ENCODE measurements at places on chromosomes 2 and 18.

GRCh38 chr18:79250301-79250981 is 145.3 kb upstream of the NFATC1 start:
- peaks cover 6% of the 10 kb centered on the region for H3K4me1 ChIP-seq
- no peak overlapping the region for H3K27ac ChIP-seq
- no peaks in the 10 kb centered on the region for H3K27me3 ChIP-seq
- peaks cover 15% of the 10 kb centered on the region for H3K36me3 ChIP-seq
- no peak for DNase-seq

DNA sequence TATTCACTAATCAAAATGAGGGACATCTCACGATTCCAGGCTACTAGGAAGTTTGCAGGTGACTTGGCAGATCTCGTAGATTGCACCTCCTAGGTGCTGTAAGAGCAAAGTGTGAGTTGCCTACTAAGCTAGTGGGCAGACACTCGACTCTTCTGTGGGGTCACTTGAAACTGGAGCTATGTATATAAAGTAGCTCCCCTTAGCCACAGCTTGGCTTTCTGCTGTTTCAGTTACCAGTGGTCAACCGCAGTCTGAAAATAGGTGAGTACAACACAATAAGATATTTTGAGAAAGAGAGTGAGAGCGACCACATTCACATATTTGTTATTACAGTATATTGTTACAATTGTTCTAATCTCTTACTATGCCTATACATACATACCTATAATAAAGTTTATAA is 23.3 kb downstream of the CTAGE1 start:
- no peaks in the 10 kb centered on the region for H3K36me3 ChIP-seq
- no peak overlapping the region for H3K27ac ChIP-seq
- no peak for DNase-seq

DNA sequence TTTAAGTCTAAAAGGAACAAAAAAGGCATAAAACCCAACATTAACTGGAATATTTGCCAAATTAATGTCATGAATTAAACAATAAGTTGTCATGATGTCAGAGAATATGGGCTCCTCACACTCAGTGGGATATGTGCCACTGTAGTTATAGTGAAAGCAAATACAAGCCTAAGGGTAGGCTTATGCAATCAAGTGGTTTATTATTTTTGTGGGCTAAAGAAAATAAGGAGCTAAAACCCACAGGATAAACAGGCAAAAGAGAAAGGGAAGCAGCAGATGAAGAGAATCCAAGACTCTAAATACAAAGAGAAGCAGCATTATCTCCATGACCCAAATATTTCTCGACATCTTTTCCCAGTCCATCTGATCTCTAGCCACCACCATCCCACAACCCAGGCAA is 17.5 kb downstream of the YWHAQ start:
- no peak overlapping the region for H3K27ac ChIP-seq
- H3K36me3 ChIP-seq = no peaks in the 10 kb centered on the region
- no peaks in the 10 kb centered on the region for H3K27me3 ChIP-seq
- peaks cover 60% of the 10 kb centered on the region for H3K4me1 ChIP-seq
- no peak for DNase-seq

DNA sequence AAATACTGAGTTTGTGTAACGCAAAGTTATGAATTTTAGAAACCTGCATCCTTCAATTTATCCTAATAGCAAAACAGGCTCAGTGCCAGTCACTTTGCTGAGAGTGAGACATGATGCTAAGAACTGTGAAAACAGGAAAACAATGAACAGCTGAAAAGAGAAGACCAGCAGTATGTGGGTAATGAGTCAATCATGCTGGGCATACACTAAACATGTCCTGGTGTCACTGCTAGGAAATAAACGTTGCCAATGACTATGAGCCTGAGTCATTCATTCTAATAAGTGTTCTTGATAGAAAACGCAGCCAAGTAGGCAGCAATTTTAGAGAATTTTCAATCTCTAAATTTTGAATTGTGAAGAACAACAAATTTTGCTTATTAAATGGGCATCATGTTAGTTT is 237.3 kb downstream of the GALR1 start:
- no peak overlapping the region for H3K27ac ChIP-seq
- no peak overlapping the region for H3K4me3 ChIP-seq
- no peaks in the 10 kb centered on the region for H3K4me1 ChIP-seq
- no peak for DNase-seq

DNA sequence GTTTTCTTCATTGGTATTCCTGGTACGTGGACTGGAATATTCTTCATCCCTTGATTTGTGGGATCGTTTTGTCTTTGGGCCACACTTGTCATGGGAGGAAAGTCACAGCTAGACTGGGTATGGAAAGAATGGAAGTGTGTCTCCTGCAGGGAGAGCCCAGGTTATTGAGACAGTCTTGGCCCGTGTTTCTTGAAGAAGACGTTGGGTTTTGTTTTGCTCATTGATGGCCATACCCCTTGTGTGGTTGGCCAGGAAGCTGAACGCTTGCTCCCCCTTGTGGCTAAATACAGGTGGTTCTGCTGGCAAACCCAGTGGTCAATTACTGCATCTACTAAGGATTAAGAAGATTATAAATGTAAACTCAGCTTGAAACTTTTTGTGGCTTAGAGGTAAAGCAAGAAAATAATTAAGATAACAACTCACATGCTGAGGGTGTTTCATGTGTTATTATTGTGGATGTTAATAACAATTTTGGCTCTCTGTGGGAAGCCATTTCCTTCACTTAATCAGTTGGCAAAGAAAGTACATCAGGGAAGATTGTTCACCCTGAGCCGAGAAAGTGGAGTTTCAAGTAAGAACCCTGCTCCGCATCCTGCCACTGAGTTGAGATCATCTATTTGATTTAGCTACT is 91.8 kb downstream of the NEDD4L start:
- H3K27ac ChIP-seq = no peak overlapping the region
- H3K27me3 ChIP-seq = no peaks in the 10 kb centered on the region
- peaks cover 7% of the 10 kb centered on the region for H3K4me1 ChIP-seq
- no peaks in the 10 kb centered on the region for H3K36me3 ChIP-seq
- no peak for DNase-seq

DNA sequence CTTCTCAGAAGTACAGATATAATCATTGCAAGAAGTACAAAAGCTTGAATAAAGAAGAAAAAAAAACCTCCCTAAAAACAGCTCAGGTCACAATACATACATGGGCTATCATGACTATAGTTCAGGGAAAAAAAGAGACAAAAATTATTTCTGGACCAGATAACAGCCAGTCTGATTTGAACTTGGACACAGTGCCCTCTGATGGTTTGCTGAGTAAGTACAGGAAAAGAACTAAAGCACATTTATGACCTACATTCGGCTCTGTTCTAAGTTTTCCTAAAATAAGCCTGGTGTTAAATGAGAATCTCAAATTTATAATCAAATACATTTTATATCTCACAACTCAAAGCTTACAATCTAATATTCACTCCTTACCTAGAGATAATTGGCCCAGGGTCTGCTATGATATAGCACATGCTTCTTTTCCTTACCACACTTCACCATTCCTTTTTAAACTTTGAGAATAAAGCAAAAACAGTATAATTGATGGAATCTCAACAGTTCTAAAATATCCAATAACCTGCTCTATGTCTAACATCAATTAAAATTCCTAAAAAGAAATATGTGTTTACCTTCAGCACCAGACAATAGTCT is 81.1 kb downstream of the RAPH1 start:
- peaks cover 10% of the 10 kb centered on the region for H3K4me1 ChIP-seq
- peaks cover 61% of the 10 kb centered on the region for H3K36me3 ChIP-seq
- H3K27me3 ChIP-seq = no peaks in the 10 kb centered on the region
- no peak for DNase-seq

Measured in suprapubic skin (tissue), 4 donors.